Endothelial cell of umbilical vein (primary cell): ENCODE measurements at places on chromosomes 1 and 21. TPM values are rescaled to one million over a fixed set of nuclear protein-coding genes. Genes with fewer than 3 reads are reported as not detected.

The VWA1 gene
- 3.3 and 6.1 TPM in 2 replicates for total RNA-seq

- H3K4me3 ChIP-seq: no peak overlapping the region
- H3K4me1 ChIP-seq: no peaks in the 10 kb centered on the region
- DNase-seq: no peak
- H3K27ac ChIP-seq: no peak overlapping the region
- no peaks in the 10 kb centered on the region for H3K36me3 ChIP-seq
Observed at GRCh38 chr1:112342558-112342957, 53.5 kb upstream of the CTTNBP2NL start.

The ADAMTS4 gene
- 8.9 and 13.6 TPM in 2 replicates for total RNA-seq

The SEMA4A gene
- 1.5 and 1.6 TPM in 2 replicates for total RNA-seq
